Urinary bladder (tissue), 4 donors: ENCODE measurements at places on chromosomes 13 and 19.

DNA sequence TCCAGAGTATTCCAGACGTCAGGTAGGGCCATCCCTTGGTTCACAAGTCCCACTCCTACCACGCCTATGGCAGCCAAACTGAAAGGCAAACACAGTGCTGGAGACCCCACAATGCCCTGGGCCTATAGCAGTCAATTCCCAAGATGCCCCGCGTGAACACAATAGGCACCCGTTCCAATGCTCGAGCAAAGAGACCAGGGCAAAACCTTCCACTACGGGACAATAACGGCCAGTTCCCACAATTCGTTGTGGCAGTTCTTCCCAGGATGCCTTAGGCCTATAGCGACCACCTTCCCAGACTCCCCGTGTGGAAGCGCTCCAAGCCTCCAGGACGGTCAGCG is 538 bp downstream of the ZNF428 start:
- DNase-seq = no peak

GRCh38 chr19:7360393-7360984 is 11.8 kb downstream of the ARHGEF18 start:
- peak; percentile 21 for DNase-seq

DNA sequence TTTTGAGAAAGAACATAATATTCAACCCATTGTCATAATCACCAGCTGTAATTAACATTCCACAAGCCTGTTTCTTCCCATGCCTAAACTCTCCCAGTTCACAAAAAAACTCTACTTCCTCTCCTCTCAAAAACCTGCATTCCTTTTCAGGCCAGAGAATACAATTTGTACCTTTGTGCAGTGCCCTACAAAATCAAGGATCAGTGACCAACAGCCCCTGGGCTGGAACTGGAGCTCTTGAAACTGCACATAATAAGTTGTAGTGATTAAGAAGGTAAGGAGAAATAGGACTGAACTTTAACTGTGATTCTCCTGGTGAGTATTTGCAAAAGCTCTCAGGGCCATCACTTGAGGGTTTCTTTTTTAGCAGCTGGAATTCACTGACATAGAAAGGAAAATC is 472.7 kb downstream of the RFC3 start:
- DNase-seq = no peak

- no peak for DNase-seq
Measured at GRCh38 chr19:18183529-18183928, 9.5 kb upstream of the MPV17L2 start.
